ENCODE measurements at places on chromosomes 12 and 14.

DNA sequence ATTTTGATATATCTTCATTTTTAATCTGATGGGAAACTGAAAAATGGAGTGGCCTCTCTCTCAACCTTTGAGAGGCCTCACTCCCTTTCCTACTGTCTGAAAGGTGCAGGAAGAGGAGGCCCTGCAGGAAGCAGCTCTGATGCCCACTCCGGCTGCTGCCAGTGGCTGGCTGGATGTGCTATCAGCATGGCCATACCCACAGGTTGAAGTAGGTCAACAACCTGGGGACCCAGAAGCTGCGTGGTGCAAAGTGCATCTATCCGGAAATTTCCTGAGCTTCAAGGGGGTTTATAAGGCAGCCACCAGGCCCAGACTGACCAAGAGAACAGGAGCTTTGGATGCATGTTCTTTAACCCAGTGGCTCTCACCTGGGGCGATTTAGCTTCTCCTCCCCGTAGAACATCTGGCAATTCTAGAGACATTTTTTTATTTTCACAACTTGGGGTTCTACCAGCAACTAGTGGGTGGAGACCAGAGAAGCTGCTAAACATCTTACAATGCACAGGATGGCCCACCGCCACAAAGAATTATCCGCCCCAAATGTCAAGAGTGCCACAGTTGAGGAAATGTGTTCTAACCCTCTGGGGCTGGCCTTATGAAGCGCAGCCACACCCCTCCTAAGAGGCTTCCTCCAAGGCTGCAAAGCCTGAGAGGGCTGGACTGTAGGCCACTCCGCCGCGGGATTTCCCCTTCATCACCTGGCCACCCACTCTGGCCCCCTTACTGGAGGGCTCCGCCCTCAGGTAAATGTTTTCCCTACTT is 8.2 kb upstream of the BATF start:
- DNase-seq: no peak

GRCh38 chr12:68425998-68426397 is 93.8 kb upstream of the MDM1 start:
- DNase-seq: no peak

DNA sequence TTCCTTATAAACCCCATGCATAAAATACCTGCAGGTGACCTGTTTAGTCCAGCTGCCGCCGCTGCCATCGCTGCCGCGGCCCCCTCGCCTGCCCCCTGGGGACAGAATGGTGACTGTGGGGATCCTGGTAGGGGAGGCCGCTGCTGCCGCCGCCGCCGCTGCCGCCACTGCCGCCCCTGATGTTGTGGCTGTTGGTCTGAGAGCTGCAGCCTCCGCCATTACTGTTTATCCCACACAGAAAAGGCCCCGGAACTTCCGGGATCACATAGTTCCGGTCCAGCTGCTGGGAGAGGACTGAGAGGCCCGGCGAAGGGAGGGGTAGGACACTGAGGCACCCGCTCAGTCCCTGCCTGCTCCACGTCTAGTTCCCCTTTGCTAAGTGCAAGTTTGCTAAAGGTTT is 244.9 kb downstream of the C12orf50 start:
- DNase-seq: no peak

GRCh38 chr14:69814397-69814796 is 17.4 kb upstream of the SLC10A1 start:
- no peak for DNase-seq

DNA sequence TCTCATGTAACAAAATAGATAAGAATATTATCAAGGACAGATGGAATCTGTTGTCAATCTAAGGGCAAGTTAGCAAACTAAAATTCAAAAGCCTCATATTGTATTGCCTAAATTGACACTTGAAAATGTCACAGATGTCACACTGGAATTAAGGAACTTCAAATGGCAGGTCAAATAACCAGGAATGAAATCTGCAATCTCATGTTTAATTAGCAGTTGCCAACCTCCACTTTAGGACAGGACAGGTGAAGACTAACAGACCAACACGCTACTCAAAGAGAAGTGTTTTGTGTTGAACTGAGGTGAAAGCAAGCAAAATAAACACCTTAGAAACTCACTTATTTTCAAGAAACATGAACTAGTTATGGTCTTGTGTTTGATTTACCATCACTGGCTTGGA is 11.1 kb downstream of the KIF21A start:
- no peak for DNase-seq

- peak; percentile 2 for DNase-seq
Measured at GRCh38 chr12:116773276-116773731, 35.2 kb downstream of the RNFT2 start.

GRCh38 chr14:100664231-100664630 is 62.5 kb upstream of the DLK1 start:
- DNase-seq: no peak

- DNase-seq: no peak
Measured at GRCh38 chr12:52232674-52233461, at the start of gene KRT7. Gene KRT7, plus strand, starts transcription at chr12:52233243. Its CDS starts 54 bp downstream, at chr12:52233297.

DNA sequence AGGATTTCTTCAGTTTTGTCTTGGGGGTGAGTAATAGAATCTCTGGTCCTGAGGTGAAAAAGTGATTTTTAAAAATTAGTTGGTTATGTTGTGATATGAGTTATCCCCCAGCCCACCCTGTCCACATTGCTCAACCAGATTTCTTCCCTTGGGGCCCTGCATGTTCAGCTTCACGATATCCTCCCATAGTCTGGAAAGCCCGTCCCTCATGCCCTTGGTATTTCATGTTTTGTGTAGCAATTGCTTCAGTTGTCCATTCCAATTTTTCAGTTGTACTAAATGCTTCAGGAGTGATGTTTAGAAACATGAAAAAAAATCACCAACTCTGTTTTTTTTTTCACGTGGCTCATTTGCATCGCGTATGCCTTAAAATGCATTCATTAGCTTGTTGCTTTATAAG is 17.5 kb upstream of the BICD1 start:
- DNase-seq: no peak
